ENCODE measurements at places on chromosomes 4 and X.
A peak's percentile ranks its signal among the peaks of the same experiment; 100 is the strongest.

DNA sequence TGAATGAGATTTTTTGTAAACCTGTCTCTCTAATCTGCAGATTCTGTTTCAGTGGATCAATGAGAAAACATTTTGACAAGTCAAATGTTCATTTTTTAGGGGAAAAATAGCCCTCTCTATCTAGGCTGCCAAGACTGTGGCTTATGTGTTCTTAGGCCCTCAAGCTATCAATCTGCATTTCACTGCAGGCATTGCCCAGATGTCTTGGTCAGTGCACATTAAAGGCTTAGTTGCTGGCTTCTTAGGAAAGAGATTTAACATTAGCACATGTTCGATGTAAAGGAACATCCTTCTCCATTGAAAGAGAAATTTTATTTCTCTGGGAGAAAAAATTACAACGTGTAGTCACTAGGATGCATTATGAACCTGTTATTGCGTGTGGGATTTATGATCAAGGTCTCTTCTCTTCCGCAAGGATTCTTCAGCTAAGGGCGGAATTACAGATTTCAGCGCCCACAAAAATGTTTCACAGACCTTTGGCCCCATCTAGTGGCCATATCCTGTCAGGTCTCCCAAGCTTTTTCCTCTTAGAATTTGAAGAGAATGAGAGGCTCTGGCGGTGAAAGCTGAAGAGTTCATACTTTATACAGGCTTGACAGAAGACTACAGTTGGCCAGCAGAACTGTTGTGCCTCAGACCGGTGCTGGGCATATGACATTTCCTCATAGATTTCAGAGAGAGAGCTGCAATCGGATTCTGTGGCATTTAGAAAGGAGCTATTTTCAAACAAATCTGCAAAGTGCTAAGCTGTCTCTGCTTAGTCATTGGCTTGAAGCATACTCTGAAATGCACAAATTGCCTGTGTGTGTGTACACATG lies 144.6 kb upstream of the NOCT start:
- DNase-seq = peak; percentile 69

GRCh38 chrX:85012098-85012497 lies 8.4 kb downstream of the APOOL start:
- no peak for DNase-seq

DNA sequence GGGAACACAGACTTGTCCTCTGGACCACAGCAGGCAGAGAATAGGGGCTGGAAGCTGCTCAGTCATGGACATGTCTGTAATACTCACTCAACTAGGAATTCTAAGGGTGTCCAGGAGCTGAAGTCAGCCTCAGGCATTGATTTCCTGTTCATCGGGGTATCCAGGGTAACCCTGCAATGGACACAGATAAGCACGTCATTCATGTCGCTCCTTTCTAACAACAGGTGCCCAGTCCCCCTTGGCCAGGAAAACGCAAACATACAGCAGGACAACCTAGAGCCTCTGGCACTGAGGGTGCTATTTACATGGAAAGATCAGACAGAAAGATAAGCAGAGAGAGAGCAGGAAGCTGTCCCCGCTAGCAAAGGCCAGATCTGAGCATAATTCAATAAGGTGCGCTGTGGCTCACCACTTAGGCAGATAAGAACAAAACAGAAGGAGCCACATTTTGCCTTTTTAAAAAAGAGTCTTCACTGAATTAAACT lies 21.3 kb downstream of the QDPR start:
- DNase-seq = no peak

GRCh38 chr4:148330161-148330560 lies 112.1 kb downstream of the NR3C2 start:
- no peak for DNase-seq

DNA sequence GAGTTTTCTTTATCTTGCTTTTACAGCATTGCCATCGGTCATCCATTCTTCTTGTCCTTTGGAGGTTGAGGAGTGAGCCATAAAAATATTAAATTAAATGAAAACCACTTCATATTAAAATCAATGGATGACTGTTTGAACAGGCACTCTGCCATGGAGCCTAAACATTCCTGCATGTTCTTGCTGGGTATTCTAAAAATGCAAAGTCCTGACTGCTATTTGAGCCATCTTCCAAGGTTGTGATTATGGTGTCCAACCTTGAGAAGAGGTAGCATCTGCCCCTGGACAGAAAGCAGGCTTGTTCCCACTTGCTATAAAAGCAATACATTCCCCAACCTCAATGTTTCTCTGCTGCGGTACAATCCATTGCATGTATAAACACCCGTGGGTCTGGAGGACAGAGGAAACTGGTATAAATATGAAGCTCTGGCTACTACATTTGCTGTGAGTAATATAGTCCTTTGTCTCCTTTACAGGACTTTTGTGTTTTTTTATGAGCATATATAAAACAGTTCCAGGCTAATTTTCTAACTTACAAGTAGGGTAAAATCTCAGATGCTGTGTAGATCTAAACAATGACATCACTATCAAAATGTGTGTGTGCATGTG lies 70.9 kb upstream of the FAT4 start:
- no peak for DNase-seq

DNA sequence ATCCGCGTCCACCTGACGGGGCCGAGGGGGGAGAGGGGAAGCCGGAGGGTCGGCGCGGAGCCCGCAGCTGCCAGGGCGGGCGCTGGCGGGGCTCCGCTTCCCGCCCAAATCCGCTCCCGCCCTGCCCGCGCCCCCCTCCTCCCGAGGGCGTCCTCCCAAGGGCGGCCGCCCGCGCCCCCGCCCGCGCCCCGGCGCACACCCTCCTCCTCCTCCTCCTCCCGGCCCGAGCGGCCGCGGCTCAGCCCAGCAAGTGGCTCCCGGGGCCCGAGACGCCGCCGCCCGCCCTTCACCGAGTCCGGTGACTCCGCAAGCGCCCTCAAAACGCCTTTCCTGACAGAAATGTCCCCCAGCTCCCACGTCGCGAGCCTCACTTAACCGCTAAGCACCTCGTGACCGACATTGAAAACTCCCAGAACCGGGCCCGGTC lies 487 bp downstream of the HMGB2 start:
- peak; percentile 47 for DNase-seq

Data from GM20000 (cell line).